ENCODE measurements at places on chromosomes 16 and 17. TPM values are rescaled to one million over a fixed set of nuclear protein-coding genes. Genes with fewer than 3 reads are reported as not detected.
A peak's percentile ranks its signal among the peaks of the same experiment; 100 is the strongest.

- DNase-seq: no peak
- H3K4me1 ChIP-seq: no peaks in the 10 kb centered on the region
- no peak overlapping the region for H3K4me3 ChIP-seq
- H3K27ac ChIP-seq: no peak overlapping the region
- H3K27me3 ChIP-seq: no peaks in the 10 kb centered on the region
- no peaks in the 10 kb centered on the region for H3K36me3 ChIP-seq
These were observed 2.5 kb upstream of the LITAF start for GRCh38 chr16:11589198-11589550.

GRCh38 chr17:20010099-20010863 is 1.1 kb downstream of the SPECC1 start:
- DNase-seq: peak; percentile 70
- H3K4me1 ChIP-seq: no peaks in the 10 kb centered on the region
- peak overlapping the region; percentile 85 for H3K4me3 ChIP-seq
- peak overlapping the region; percentile 85 for H3K27ac ChIP-seq
- no peaks in the 10 kb centered on the region for H3K36me3 ChIP-seq
- no peaks in the 10 kb centered on the region for H3K27me3 ChIP-seq

The MT1F gene
- total RNA-seq: 9.8 TPM

The OVCA2 gene
- total RNA-seq: 71.3 TPM

DNA sequence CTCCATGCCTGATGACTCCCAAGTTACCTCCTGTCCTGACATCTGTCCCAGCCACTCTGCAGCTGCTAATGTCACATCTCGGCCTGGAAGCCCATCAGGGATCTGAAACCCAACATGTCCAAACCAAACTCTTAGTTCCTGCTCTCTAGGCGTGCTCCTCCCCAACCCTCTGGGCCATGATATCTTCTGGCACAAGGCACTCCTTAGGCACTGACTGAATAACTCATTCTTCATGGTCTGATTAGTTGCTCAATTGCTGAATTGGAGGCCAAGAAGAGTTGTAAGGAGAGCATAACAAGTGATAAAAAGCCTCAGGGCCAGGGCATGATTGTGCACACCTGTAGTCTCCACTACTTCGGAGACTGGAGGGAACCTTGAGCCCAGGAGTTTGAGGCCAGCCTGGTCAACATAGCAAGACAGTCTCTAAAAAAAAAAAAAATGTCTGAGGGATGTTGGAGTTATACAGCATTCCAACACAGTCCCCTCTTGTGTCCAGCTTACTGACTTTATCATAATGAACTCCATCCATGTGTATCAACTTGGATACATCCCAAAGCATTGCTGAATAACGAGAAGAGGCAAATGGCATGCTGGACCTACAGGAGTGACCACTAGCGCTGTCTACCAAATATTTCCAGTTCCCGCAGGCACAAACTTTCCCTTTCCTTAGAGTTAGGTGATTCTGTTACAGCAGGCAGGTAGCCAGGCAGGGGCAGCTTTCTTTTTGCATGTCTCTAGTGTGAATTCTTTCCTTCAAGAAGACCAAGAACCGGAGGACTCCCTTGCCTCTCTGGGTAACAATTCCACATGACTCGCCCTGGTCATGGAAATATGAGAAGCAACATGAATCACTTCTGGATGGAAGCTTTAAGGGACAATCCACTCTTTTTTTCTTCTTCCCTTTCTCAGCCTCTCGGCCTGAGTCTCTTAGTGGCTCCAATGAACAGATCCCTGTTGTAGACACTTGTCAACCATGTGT is 18.1 kb upstream of the SHCBP1 start:
- no peak for DNase-seq
- H3K27me3 ChIP-seq: no peaks in the 10 kb centered on the region
- H3K4me1 ChIP-seq: no peaks in the 10 kb centered on the region
- no peak overlapping the region for H3K27ac ChIP-seq

DNA sequence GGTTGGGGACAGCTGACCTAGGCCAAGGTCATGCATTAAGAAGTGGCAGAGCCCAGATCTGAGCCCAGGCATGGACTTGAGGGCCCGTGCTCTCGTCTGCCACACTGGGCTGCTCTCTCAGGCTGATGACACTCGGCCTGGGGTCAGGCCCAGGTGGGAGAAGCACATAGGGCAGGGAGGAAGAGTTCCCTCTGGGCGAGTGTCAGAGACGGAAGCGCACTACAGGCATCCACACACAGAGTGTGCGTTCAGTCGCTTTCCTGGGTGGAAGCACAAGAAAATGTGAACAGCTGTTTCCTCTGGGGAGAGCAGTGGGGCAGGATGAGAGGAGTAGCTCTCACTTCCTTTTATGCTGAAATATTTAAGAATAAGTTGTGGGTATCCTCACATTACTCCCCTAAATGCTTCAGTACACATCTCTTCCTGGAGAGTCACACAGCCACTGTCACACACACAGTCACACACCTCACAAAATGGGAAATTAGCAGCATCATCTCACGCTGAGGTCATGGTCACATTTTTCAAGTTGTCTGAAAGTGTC is 59.7 kb downstream of the B9D1 start:
- H3K4me3 ChIP-seq: no peak overlapping the region
- H3K4me1 ChIP-seq: no peaks in the 10 kb centered on the region
- H3K27ac ChIP-seq: no peak overlapping the region
- H3K27me3 ChIP-seq: no peaks in the 10 kb centered on the region

- DNase-seq: no peak
- H3K4me1 ChIP-seq: peaks cover 26% of the 10 kb centered on the region
- no peaks in the 10 kb centered on the region for H3K27me3 ChIP-seq
- peak overlapping the region; percentile 72 for H3K27ac ChIP-seq
These were observed 4.7 kb upstream of the MXRA7 start for GRCh38 chr17:76715496-76715830.

The NXPH3 gene
- 30.3 TPM for total RNA-seq

DNA sequence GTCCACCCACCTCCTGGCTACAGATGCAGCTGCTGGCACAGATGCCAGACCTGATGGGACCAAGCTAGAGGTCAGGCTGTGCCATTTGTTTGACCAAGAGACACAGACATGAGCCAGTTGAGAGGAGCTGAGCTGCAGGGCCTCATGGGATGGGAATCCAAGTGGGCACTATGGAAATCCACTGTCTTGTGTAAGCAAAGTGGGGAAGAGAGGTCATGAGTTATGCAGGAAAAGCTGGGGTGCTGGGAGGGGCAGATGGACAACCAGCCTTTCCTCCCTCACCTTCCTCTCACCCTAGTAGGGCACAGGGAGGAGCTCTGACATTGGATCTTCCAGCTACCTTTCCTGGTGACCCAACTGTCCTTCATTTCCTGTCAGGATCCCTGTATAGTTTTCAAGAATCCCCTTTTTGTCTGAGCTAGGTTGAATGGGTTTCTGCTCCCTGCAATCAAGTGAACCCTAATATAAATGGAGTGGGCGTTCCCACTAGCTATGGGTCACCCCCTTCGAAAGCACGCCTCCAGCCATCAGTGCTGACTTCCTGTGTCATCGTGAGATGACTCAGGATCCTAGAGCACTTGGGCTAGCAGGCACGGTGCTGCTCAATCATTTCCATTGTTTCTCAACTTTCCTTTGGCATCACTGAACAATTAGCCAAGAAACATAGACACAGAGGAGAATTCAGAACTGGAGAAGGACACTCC is 13.6 kb downstream of the ATPAF2 start:
- H3K27ac ChIP-seq: no peak overlapping the region
- no peaks in the 10 kb centered on the region for H3K27me3 ChIP-seq
- peaks cover 21% of the 10 kb centered on the region for H3K36me3 ChIP-seq
- no peaks in the 10 kb centered on the region for H3K4me1 ChIP-seq

The TAT gene
- total RNA-seq: 6.7 TPM

DNA sequence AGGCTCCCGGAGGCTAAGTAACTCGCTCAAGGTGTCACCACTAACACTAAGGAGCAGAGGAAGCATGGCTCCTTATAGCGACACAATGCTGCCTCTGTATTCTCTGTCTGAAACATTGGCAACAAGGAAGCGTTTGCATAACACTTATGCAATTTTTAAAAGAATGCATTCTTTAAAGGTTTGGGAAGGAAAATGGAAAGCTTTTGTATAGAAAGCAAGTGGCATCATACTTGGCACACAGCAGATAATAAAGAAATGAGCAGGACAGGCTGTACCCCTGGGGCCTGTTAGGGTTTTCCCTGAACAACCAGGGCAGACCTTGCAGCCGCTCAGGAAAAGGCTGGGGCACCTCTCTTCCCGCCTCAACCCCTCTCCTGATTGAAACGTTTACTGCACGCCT is 36.9 kb downstream of the PPL start:
- DNase-seq: no peak
- H3K27ac ChIP-seq: no peak overlapping the region
- H3K27me3 ChIP-seq: no peaks in the 10 kb centered on the region

DNA sequence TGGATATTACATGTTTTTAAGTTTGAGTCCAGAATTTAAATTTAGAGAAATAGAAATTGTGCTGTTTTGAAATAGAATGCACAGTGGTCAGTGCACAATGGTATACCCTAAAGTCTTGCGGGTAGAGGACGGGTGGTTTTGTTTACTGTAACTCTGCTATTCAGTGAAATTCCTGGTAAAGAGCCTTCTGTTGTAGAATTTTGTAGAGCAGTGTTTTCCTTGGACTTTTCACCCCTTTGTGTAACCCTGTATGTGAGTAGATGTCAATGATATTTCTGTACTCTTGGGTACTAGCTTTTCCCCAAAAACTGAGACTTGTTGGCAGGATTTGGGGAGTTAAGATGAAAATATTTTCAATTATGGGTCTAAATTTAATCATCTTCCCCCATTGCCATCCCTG is 19.5 kb downstream of the IST1 start:
- H3K27me3 ChIP-seq: no peaks in the 10 kb centered on the region
- H3K4me3 ChIP-seq: no peak overlapping the region
- H3K4me1 ChIP-seq: peaks cover 4% of the 10 kb centered on the region
- DNase-seq: no peak
- H3K27ac ChIP-seq: no peak overlapping the region
- H3K36me3 ChIP-seq: peaks cover 28% of the 10 kb centered on the region

DNA sequence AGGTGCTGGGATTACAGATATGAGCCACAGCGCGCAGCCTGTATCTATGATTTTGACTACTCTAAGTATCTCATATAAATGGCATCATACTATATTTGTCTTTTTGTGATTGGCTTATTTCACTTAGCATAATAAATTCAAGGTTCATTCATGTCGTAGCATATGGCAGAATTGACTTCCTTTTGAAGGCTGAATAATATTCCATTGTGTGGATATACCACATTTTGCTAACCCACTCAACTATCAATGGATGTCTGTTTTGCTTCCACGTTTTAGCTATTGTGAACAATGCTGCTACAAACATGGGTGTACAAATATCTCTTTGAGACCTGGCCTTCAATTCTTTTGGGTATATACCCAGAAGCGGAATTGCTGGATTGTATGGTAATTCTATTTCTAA is 10.1 kb downstream of the PLXDC1 start:
- H3K4me1 ChIP-seq: no peaks in the 10 kb centered on the region
- H3K27ac ChIP-seq: no peak overlapping the region
- no peaks in the 10 kb centered on the region for H3K36me3 ChIP-seq
- no peak for DNase-seq

DNA sequence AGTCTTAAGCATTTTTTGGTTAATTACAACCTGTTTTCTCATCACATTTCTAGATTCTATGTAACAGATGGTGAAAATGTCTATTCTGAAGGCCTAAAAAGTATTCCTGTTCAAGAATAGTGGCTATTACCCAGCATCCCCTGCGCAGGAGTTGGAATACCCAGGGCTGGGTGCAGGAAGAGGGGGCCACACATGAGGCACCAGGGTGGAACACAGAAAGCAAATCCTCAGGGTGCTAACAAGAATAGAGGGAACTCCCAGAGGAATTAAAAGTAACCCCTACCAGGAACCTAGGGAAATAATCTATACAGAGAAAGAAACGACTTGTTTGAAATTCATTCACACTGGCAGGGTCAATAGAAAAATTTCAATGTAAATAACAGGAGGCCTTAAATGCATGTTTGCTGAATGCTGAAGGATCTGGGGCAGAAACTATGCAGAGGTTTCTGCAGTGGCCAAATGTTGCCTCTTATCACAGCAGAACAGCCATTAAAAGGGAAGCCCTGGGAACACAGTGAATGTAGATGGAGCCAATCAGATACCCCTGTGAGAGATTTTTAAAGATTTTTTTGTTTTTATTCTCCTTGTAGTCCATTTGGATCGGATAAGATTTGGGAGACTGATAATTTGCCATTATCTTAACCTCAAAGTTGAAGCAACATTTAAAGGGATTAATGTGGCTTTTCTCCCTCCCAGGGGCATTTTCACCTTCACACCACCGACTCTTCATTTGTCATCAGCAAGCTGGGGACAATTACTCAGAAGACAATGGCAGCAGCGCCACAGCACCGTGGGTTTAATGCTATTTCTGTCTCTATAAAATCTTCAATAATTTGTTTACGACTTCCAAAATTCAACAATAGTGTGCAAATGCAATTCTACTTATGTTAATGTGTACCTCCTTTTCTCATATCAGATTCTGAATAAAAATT is 196.0 kb upstream of the PSMD7 start:
- no peaks in the 10 kb centered on the region for H3K27me3 ChIP-seq
- no peak overlapping the region for H3K4me3 ChIP-seq
- DNase-seq: no peak

The PLEKHM1 gene
- 30.2 TPM for total RNA-seq

DNA sequence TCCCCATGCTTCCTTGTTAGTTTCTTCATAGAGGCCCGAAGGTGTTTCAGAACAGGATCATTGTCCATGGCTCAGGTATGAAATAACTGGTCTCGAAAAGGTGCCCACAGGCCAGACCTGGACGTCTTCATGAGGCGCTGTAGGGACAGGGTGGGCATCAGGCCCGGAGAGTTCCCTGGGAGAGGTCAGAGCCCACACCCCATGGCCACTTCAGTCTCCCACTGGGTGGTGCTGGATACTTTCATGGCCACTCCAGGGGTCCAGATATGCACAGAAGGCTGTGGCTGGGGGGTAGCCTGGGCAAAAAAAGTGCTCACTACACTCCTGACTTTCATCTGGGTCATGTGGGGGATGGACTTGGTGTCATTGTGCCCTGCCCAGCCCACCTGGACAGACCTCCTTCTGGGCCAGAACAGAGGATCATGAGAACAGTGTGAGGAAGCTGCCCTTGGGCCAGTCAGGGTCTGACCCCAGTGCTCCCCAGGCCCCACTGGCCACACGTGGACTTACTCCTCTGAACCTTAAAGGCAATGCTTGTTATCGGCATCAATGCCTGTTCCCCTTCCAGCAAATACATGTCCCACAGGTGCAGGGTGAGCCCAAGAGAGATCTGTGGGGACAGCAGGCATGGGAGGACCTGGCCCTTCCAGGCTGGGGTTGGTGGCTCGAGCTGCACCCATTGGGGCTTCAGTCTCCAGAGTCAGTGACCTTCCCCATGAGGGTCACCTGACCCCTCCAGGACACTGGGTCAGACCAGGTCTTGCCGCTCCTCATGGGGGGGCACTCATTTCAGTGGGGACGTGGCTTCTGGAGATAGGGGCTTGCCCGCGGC is 36.9 kb downstream of the LGALS9 start:
- H3K36me3 ChIP-seq: no peaks in the 10 kb centered on the region
- no peak for DNase-seq
- H3K27me3 ChIP-seq: no peaks in the 10 kb centered on the region
- H3K4me1 ChIP-seq: no peaks in the 10 kb centered on the region
- H3K4me3 ChIP-seq: no peak overlapping the region
- H3K27ac ChIP-seq: no peak overlapping the region

The SYT17 gene
- 2.4 TPM for total RNA-seq

- no peaks in the 10 kb centered on the region for H3K36me3 ChIP-seq
- H3K27me3 ChIP-seq: no peaks in the 10 kb centered on the region
These were observed 684.0 kb downstream of the CDH11 start for GRCh38 chr16:64437706-64438324.

Data from ascending aorta (tissue), 2 donors.